ENCODE measurements at places on chromosomes 12 and 14. TPM values are rescaled to one million over a fixed set of nuclear protein-coding genes. Genes with fewer than 3 reads are reported as not detected.

The PRIMA1 gene
- total RNA-seq = 12.7 TPM

The LRRC43 gene
- 1.6 TPM for total RNA-seq

The SLC10A1 gene
- total RNA-seq = not detected

DNA sequence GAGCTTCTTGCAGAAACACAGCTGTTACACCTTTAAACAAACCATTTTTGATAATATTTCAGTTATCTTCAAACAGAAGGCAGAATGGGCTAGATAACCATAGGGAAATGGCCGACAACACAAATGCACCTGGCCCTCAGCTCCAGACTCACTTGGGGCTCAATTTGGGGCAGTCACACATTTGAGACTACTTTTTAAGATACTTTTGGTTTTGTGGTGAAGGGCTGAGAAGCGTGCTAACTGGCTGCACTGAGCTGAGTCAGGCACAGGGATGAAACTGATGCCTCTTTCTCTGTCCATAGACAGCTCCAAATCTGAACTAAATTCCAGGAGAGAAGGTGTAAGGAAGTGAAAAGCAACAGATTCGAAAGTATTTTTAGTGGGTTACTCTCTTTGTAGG is 18.5 kb upstream of the GRIP1 start:
- no peak overlapping the region for H3K27ac ChIP-seq
- no peaks in the 10 kb centered on the region for H3K36me3 ChIP-seq
- H3K27me3 ChIP-seq = peaks cover 10% of the 10 kb centered on the region
- no peak overlapping the region for H3K4me3 ChIP-seq
- H3K4me1 ChIP-seq = no peaks in the 10 kb centered on the region

The CISTR gene
- total RNA-seq = 2.9 TPM

DNA sequence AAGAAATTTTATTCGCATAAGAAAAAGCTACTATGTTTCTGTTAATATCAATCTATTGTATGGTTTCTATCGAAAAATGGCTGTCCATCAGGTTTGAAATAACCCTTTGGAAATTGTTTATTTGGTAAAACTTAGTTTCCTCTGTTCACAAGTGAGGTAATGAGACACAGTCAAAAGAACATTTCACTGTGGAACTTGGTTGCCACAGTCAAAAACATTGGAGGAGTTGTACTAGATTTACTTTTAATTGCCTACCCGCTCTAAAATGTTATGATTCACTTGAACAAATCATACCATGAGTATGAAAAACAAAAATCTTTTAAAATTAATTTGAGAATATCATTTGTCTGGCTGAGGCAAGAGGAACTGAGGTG is 46.5 kb downstream of the ITPR2 start:
- no peaks in the 10 kb centered on the region for H3K36me3 ChIP-seq
- H3K27me3 ChIP-seq = no peaks in the 10 kb centered on the region

- peak; percentile 57 for DNase-seq
- H3K27ac ChIP-seq = peak overlapping the region; percentile 79
- H3K36me3 ChIP-seq = peaks cover 36% of the 10 kb centered on the region
Observed at GRCh38 chr12:54413284-54414190, 5.5 kb downstream of the ITGA5 start.

All from heart right ventricle (tissue), 16 donors.